ENCODE measurements at places on chromosomes 2 and 18.

DNA sequence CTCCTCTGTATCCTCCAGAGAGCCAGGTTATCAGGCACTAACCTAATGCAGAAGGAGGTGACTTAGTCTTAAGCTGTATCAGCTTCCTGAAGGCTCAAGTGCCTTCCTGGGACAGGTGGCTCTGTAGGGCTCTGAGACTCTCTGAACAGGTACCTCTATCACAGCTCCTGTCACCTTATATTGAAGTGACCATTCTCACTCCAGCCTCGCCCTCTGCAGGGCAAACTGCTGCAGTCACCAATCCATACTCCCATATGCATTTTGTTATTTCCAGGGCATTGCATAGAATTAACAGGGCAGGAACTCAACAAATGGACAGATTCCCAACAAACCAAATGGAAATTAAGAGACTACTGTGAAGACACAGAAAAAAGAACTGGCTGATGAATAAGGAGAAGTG, 203.0 kb upstream of the REV1 start:
- peak; percentile 16 for DNase-seq

DNA sequence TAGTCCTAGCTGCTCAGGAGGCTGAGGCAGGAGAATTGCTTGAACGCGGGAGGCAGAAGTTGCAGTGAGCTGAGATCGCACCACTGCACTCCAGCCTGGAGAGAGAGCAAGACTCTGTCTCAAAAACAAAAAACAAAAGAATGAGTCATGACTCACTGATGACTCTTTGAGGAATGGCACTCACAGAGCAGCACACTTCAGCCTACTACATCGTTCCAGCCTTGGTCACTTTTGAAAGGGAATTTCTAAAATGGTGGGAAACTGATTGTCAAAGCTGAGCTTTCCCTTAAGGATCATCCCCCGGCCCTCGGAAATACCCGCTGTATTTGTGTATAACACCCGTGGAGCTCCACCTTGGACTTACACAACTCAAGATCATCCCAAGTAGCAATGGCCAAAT, 217.3 kb upstream of the HS6ST1 start:
- DNase-seq = no peak

DNA sequence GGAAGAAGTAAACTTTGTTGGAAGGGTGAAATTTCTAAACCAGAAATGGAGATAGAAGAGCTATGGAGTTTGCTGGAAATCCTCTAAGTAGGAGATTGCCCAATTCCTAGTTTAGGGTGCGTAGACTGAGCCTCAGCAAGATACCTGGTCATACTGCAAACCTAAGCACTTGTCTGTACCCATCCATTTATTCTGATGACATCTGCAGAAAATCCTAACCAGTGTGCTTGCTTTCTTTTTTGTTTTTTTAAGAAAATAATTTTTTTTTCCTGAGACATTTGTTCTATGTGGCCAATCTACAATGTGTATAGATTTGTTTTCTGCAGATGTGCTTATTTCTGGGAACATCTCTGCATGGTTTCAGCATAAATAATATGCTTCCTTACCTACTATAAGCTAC, 144.7 kb downstream of the LYPD6B start:
- DNase-seq = no peak

DNA sequence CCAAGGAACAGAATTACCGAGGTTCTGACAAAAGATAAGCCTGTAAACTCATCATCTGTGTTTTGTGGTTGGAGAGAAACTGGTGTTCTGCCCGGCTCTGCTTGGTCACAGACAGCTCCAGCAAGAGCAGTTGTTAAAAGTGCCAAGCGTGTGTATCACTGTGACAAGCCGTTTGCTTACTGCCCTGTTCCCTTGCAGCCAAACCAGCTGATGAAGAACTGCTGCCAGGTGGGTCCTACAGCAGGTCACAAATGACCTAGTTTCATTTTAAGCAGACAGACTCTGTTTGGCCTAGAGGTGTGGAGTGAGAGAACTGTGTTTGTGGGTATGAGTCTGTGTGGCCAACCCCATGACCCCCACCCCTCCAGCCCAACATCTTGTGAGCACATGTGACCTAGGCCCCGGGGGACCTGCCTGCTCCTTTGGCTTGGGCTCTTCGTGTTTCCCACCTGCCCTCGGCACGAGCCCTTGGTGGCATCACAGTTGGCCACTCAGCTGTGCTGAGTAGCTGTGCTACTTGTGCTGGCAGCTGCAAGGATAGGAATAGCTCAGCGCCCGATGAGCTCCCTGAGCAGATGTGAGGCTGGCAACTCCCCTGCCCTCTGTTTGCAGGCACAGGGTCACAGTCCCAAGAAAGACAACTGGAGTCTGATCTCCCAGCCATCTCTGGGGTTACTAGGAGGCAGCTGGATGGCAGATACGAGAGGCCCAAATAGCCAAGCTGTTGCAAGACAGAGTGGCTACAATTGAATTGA, 9.7 kb downstream of the OXER1 start:
- no peak for DNase-seq

DNA sequence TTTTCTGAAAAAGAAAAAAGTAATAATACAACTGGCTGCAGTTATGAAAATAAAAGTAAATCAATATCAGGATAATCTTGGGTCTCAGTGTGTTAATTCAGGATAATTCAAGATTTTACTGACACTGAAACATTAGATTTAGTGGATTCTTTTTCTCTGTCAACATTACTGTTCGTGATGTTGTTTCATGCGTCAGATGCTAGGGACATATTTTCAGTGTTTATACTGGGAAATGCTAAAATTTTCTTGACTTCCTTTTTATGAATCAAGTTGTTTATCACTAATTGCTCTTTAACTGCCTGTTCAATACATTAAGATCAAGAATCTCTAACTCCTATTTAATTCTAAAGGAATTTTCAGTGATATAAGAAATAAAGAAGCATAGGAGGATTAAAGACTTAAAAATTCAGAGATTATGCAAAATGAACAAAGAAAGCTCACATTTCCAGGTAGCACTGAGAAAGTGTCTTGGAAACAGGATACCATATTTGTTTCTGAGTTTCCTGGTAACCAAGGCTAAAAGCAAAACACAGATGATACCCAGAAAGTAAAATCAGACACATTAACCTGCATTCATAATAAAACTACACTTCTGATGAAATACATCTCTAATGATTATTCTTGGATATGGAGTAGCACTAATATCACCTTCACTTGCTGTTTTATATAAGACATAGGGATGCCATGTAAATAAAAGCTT, 174.0 kb downstream of the ARL4C start:
- DNase-seq = no peak

GRCh38 chr2:217218269-217219163, 358.7 kb upstream of the TNP1 start:
- DNase-seq = no peak

DNA sequence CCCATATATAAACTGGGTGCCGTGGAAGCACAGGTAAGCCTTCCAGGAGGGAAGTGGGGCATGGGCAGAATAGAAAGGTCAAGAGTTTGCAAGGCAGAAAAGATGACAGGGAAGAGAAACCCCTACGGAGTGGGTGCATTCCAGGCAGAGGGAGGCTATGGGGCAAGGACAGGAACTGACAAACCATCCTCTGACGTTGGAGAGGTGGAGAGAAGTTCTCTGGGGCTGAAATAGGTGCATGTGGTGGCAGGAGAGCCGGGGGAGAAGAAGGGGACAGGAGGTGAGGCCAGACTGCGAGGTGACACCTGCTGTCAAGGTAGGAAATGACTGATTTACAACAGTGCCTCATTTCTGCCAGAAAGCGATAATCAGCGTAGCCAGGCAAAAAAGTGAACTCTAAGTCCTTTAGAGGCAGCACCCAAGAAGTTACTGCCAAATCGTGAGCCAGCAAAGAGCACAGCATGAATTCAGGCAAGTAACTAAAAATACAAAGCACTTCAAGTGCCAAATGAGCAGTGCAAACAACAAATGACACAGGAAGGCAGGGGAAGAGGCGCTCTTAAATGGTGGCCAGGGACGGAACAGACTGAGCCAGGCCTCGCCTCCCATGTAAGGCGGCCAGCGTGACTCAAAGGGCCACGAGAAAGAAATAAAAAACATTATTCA, 113.3 kb upstream of the ACVR1C start:
- no peak for DNase-seq

DNA sequence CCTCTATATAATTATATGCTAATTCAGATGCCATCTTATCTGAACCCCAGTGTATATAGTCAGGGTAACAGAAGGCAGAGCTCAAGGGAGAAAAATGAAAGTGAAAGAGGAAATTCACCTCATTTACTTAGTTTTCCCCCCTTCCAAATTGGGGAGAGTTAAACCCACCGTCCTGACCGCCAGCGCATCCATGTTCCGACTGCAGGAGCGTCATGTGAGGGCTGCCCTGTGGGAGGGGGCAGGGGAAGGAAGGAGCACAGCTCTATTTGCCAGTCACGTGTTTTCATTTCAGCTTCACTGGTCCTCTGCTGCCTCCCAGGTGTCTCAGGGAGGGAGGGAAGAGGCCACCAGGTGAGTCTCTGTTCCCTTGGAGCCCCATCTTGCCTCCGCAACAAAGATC, 13.2 kb downstream of the CNNM4 start:
- DNase-seq = no peak

- no peak for DNase-seq
These were observed 17.5 kb upstream of the DRC1 start for GRCh38 chr2:26384183-26384582.

DNA sequence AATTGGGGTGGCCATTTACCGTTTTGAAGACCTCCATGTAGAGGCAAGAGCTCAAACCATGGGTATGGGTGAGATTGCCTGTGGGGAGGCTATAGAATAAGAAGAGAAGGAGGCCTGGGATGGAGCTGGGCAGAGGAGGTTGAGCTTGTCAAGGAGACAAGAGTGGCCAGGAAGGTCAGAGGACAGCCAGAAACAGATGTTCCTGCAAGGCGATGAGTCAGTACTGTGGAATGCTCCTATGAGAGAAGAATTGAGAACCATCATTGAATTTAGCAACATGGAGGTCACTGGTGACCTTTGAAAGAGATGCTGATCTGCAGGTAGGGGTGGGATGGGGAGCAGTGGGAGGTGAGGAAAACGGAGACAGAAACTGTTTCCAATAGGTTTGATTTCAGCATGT, 3.5 kb downstream of the ACSL3 start:
- peak; percentile 12 for DNase-seq

DNA sequence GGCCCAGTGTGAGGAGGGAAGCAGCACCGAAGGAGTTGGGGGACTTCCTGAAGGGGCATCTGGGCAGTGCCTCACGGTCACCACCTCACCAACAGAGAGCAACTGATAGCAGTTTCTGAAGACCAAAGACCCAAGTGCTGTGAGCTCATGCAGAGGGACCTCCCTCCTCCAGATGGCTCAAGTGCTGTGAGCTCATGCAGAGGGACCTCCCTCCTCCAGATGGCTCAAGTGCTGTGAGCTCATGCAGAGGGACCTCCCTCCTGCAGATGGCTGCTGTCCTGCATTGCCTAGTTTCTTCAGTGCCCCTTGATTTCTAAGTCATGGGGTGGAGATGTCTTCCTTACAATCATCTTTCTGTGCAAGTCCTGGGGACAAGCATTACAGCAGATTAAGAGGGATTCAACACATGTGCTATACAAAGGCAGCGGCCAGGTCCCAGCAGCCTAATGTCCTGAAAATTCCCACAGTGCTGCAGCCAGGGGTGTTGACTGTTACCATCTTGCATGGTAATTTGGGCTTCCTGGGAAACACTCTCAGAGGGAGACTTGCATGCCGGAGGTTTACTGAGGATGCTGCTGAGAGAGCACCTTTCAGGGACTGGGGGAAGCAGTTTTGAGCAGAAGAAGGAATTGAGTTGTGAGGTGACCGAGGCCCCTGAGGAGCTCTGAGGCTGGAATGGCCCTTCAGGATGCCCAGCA, 409.3 kb downstream of the GALR1 start:
- no peak for DNase-seq

GRCh38 chr2:151067658-151068369, 193.8 kb downstream of the RBM43 start:
- DNase-seq = no peak

GRCh38 chr2:189674374-189675112, at the start of gene ANKAR:
TSS of gene ANKAR (plus strand) at chr2:189674670. CDS start at chr2:189676491, 1,821 bp downstream.
- peak; percentile 92 for DNase-seq

DNA sequence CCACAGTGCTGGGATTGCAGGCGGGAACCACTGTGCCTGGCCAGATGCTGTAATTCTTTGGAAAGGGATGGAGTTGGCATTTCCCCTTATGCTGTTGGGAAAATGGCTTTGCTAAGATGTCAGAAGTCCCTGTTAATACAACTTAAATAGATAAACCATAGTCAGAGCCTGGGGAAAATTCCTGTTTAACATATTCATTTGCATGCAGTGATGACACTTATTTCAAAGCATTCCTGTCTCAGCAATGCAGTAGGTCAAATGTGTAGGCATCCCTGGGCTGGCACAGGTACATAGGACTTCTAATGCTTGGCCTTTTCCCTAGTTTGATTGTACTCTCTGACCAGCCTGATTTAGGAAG, 38.6 kb downstream of the RAMP1 start:
- DNase-seq = no peak

DNA sequence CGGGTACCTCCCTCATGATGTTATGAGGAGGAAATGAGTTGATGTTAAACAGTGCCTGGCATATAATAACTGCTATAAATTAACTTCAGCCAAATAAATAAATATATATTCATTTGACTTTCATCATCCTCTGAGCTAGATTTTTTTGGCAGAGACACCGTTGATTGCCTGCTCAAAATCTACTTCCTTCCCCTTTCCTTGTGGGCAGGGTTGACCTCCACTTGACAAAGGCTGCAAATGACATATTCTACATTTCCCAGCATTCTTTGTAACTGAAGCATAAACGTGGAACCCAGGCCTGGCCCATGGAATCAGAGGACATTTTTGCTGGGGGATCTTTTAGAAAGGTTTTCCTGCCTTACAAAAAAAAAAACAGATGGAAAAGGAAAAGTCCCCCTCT, 177.8 kb downstream of the TXNL1 start:
- no peak for DNase-seq

GRCh38 chr2:64963719-64964118, 25.5 kb upstream of the SLC1A4 start:
- DNase-seq = no peak

- no peak for DNase-seq
These were observed 2.9 kb downstream of the TNFRSF11A start for GRCh38 chr18:62327977-62328376.

DNA sequence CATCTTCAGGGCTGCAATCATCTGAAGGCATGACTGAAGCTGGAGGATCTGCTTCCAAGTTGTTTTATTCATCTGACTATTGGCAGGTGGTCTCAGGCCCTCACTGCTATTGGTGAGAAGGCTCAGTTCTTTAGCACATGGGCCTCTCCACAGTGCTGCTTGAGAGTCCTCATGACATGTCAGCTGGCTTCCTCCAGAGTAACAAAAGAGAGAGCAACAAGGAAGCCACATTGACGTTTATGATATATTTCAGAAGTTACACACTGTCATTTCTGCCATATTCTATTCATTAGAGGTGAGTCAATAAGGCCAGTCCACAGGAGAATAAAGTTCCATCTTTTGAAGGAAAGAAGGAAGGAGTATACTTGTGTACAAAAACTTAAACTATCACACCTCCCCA, 7.9 kb upstream of the SIGLEC15 start:
- no peak for DNase-seq

DNA sequence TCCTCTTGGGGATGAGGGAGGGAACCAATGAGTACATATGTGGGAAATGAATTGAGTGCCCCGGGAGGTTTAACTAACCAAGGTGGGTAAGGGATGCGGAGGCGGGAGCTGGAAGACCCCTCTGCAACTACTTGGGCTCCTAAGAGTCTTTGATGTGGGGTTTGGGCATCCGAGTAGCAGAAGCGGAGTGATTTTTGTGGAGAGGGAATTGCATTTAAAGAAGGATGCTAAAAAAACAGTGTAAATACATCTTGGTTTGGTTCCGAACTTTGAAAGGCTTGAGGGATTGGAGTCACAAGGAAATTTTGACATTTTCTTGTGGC, 215.7 kb downstream of the MCFD2 start:
- no peak for DNase-seq

Data from WTC11 (cell line).